ENCODE measurements at places on chromosomes 11 and 22.

DNA sequence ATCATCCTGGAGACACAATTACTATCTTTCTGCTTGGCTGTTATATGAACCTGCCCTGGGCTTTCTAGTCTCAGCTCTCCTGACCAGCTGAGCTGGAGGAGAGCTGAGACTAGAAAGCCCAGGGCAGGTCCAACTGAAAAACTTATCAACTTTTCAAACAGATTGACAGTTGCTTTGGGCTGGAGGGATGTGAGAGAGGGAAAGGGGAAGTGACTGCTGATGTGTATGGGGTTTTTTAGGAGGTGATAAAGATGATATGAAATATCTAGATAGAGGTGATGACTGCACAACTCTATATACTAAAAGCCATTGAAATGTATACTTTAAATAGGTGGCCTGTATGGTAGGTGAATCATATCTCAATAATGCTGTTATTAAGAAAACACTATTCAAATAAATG lies 60.2 kb upstream of the CHRM4 start:
- DNase-seq: no peak

DNA sequence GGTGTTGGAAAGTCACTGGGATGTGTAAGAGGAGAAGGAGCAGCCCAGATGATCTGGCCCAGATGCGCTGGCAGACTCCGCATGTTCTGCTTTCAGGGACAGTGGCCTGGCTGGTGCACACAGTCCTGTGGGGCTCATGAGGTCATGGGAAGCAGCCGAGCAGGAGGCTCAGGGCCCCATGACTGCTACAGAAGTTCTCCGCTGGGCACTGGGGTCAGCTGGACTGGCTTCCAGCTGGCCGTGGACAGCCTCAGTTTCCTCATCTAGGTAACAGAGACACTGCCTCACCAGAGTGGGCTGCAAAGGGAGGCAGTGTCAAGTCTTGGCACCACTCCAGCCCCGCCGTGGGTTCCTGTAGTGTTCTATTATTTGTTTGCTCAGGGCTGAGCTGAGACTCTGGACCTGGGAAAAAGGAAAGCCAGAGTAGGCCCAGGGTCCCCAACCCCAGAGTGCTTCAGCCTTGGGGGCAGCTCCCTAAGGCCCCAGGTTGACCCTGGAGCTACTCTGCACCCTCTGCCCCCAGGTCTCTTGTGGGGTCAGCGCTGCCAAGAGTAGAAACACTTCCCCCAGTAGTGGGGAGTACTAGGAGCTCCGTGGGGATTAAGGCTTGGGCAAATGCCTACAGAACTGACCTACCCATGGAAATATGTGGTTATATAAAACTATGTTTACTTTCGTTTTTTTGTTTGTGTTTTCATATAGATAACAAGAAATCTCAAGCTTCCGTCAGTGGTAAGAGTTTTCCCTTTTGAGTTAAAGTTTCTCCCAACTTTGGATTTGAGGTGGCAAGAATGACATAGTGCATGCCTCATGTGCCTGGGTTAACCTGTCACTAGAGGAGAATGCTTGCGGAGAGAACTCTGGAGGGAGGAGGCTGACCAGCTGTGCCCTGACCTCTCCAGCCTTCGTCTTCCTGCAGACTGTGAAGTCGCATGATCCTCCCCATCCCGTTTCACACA lies 45.3 kb downstream of the MED15 start:
- no peak for DNase-seq

GRCh38 chr11:723120-723883 lies 17.3 kb downstream of the EPS8L2 start:
- peak; percentile 33 for DNase-seq

DNA sequence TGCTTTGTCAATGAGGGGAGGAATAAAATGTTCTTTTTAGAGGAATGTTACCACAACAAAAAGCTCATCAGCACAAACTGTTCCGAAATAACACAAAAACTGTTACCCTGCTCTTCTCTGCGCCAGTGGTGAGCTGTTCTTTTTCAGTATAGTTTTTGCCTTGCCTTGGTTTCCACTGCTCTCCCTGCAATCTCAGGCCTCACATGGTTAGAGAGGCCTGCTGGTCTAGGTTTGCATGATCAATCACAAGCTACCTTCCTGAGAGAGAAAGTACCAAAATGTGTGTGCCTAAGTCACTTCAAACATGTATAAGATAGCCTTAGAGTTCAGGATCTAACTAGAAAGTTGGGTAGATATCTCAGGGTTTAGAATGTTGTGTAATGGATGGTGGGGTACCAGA lies 114.6 kb downstream of the STIM1 start:
- DNase-seq: no peak

GRCh38 chr11:107590460-107591377 lies at the start of gene ELMOD1:
Gene ELMOD1, plus strand, starts transcription at chr11:107591147. Its CDS starts 27,043 bp downstream, at chr11:107618190.
- DNase-seq: peak; percentile 2

GRCh38 chr11:45087086-45087899 lies 59.1 kb upstream of the PRDM11 start:
- DNase-seq: no peak

DNA sequence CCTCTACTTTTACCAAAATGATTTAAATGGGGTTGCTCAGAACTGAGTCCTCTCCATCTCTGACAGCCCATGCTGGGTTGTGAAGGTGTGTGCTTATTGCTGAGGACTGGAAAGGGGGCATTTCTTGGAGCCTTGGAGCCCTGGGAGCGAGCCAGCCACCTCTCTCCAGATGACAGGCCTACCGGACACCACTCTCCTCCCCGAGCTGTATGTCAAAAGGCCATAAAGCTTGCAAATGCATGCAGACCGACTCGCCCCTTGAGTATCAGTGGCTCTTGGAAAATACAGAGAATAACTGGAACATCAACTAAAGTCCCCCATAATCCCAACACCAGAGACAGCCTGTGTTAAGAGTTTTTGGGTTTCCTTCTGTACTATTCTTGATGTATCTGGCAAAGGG lies 67.9 kb upstream of the PITPNB start:
- DNase-seq: no peak

GRCh38 chr11:28490773-28491382 lies 382.7 kb downstream of the METTL15 start:
- no peak for DNase-seq

DNA sequence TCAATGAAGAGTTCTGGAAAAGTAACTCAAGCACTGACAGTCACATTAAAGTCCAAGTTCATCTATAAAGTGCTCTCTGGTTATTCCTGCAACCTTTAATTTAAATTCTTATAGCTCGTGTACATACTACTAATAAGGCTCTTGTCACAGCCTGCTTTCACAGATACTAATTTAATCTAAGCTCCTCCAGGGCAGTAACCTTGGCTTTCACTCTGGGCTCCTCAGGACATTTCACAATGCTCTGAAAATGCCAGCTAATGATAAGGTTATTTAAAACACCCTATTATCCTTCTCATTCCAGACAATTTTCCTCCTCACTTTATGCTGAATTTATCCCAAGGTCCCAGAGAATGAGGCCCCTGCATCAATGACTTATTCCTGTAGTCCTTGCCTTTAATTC lies 242.7 kb upstream of the CCDC90B start:
- DNase-seq: no peak

DNA sequence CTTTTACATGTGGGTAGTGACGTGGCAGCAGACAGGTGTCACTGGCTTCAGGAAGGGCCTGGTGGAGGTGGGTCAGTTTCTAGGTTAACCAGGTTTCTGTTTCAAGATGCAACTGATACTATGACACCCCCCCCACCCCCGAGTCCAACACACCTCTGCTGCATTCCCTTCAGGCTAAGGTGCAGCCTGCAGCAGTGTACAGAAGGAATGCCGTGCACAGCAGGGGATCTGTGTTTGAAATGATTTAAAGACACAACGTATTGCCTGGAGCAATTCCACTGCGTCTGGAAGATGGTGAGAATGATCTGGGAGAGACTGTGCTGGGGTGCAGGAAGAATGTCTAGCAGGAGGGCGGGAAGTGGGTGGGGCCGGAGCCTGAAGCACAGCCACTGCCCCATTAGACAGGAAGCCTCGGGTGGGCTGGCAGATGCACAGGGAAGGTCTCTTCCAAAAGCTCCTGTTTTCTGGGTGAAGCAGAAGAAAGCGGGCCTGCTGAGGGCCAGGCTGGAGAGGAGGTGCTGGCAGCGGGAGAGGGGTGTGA lies 11.9 kb upstream of the TESMIN start:
- no peak for DNase-seq

DNA sequence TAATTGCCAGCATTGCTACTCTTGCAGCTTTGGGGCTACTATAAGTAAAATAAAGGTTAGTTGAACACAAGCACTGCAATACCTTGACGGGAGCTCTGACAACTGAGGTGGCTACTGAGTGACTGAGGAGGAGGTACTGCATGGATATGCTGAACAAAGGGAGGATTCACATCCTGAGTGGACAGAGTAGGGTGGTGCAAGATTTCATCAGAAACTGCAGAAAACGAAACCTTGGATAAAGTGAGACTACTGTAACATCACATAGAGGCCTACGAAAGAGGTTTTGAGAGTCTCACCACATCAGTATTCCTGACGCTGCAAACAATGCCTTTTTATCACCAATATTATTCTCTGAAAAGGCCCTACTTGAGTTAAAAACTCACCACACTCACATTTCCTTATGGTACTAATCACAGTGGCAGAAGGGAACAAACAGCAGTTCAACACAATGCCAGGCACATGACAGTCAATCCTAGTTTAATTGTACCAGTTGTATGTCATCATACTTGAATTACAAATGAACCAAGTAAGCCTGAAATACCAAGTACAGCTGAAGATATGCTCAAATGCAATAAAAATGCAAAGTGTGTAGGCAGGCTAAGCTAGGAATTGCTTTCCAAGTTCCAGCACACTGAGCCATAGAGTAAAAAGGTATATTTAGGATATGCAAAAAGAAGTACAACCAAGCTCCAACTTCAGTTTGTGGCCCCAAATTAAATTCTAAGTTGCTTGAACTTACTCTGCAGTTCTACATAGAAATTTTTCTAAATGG lies 4.0 kb upstream of the GPR83 start:
- no peak for DNase-seq

- DNase-seq: no peak
Measured at GRCh38 chr11:111730871-111731591, 35.2 kb downstream of the PPP2R1B start.

- no peak for DNase-seq
Measured at GRCh38 chr11:119727523-119728151, 1.4 kb downstream of the NECTIN1 start.

GRCh38 chr11:12088047-12088481 lies 22.3 kb upstream of the MICAL2 start:
- no peak for DNase-seq

DNA sequence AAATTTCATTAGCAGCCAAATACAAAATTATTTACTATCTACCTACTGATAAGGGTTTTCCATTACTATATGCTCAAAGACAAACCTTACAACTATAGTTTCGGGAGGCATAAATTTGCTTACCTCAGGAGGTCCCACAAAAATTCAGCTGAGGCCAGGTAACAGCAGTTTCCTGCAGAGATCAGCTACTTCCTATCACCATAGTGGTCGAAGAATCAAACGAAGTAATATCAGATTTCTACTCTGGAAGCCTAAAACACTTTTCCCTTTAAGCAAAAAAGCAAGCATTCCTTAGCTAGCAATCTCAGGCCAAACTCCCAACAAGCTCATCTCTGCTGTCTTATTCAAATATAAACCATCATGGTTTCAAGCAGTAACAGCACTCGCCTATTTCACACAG lies 3.1 kb downstream of the NAP1L4 start:
- no peak for DNase-seq

- no peak for DNase-seq
Measured at GRCh38 chr11:84390441-84391078, 1104.4 kb upstream of the CCDC90B start.

- no peak for DNase-seq
Measured at GRCh38 chr22:41288245-41288946, 2.4 kb upstream of the RANGAP1 start.

- no peak for DNase-seq
Measured at GRCh38 chr11:108880510-108880909, 215.6 kb downstream of the DDX10 start.

DNA sequence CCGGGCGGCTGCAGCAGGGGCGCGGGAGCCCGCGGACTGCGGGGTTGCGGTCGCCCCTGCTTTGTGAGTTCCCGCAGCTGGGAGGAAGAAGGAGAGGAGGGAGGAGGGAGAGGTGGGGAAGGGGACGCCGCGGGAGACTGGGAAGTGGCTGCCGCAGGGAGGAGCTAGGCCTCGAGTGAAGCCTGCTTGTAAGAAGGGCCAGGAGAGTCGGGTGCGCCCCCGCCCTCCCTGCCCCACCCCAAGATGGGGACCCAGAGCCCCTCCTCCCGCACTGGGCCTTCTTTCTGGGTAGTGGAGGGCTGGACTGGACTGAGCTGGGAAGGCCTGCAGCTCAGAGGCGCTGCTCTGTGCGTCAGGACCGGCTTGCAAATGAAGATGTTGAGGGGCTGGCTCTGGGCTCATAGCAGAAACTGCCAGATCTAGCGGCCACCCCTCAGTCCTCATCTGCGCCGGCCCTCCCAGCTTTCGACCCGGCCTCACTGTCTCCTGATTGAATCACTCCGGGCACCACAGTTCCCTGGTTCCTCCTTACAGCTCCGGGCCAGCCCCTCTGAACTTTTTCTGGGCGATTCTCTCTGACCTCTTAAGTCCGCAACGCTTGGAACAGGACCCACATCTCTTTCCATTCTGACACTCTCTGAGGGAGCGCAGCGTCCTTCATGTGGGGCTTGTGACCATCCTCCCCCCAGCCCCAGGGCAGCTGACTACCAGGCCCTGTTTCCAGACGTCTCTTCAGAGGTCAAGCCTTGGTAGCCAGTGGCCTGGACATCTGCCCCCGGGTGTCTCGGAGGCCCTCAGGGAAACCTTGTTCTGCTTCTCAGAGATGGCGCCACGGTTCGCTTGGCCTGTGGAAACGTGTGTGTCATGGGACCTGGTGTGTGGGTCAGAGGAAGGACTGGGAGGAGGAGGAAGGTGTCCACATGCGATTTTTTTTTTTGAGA lies 21.9 kb downstream of the SERPINH1 start:
- no peak for DNase-seq

GRCh38 chr22:49871482-49871881 lies 17.8 kb downstream of the ZBED4 start:
- DNase-seq: no peak

DNA sequence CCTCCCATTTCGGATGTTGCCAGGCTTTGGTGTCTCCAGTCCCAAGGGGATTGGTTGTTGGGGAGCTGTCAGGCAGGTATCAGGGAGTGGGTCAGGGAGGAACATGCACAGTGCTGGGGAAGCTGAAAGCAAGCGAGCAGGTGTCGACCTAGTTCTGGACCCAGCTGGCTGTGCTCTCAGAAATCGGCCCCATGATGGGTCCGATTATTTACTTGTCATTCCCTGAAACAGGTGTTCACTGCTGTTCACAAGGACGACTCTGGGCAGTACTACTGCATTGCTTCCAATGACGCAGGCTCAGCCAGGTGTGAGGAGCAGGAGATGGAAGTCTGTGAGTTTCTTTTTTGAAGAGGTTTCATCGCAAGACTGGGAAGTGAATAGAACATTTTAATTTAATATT lies 76.8 kb downstream of the JAM3 start:
- DNase-seq: no peak

Measured in stimulated activated CD8-positive, alpha-beta memory T cell treated with anti-CD3 and anti-CD28 coated beads, Interleukin-2, amount 100 ng/mL, for 1 hour (primary cell).